ENCODE measurements at places on chromosomes 11 and 22.

DNA sequence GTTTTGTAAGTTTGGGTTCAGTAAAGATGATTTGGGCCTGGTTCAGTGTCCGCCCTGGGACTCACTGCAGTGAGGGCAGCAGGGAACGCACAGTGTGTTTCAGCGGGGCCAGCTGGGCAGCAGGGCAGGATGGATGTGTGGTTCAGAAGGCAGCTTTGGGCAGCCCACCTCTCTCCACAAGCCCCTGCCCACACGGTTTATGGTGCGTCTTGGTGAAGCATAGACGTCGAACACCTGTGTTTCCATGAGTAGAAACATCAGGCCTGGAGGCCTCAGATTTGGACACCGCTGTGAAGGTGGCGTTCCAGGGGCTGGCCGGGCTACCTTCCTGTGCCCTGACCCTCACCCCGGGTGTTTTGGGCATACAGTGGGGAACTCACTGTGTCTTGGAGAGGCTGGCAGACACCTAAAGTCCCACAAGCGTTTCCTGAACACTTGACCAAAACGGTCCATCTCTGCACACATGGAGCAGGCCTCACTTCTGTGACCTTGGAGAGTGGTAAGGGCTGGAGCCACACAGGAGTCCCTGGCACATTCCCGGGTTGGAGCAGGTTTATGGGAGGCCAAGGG is 59.0 kb downstream of the ST14 start:
- no peak for DNase-seq

- no peak for DNase-seq
Observed at GRCh38 chr11:57546869-57547475, 9.6 kb downstream of the SMTNL1 start.

- no peak for DNase-seq
Observed at GRCh38 chr11:86627776-86628455, 44.5 kb downstream of the ME3 start.

DNA sequence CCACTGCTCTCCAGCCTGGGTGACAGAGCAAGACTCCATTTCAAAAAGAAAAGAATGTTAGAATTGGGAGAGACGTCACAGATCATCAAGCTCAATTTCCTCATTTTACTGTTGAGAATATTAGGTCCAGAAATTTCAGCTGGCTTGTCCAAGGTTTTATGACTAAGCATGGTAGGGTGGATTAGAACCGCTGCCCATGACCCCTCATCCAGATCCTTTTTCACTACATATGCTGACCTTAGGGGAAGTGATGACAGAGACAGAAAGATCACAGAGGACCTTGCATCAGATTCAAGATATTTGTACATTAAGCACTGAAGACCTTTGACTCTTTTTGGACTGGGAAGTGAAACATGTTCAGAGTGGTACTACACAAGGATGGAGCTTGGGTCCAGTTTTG is 134.5 kb downstream of the ADAMTS15 start:
- no peak for DNase-seq

DNA sequence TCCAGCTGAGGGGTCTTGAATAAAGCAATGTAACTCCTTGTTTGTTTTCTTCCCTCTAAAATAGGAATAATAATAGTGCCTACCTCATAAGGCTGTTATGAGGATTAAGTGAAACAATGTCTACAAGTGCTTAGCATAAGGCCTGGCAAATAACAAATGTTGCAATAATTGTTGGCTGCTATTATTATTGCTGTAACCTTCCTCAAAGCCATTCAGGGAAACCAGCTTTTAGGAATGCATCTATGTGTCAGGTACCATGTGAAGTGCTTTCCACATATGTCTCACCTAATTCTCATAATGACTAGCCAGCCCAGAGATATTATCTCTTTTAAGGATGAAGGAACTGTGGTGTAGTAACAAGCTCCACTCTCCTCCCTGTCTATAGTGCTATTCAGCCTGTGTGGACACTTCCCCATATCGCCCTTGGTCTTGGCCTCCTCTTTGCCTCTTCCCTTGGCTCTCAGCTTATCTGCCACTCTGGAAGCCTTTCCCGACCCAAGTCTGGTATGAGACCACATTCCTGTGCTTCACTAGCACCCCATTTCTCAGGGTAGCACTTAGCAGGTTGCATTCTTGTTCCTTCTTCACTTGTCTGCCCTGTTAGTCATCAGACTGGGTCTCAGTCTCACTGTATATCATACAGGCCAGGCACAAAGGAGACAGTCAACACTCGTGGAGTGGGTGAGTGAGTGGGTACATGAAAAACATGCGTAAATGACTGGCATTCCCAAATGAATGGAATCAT is 23.8 kb downstream of the CSNK2A3 start:
- no peak for DNase-seq

DNA sequence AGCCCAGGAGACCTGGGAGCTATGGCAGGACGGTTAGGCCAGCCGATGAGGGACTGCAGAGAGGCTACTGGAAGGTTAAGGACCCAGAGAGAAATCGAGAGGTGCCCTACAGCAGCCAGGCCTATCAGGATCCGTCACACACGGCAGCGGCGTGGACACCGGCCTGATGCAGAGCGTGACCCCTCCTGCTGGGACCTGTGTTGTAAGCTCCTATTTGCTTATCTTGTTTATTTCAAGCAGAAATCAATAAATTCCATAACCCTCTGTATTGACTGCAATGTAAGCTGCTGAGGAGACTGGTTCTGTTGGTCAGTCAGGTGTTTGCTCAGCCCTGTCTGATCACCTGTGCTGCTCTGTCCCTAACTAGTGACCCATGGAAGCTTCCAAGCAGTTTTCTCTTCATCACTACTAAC is 39.9 kb downstream of the PPP2R1B start:
- no peak for DNase-seq

- no peak for DNase-seq
Observed at GRCh38 chr22:22691055-22691454, 46.6 kb downstream of the GGTLC2 start.

- DNase-seq: no peak
Observed at GRCh38 chr22:23121000-23121421, 20.8 kb downstream of the RSPH14 start.

DNA sequence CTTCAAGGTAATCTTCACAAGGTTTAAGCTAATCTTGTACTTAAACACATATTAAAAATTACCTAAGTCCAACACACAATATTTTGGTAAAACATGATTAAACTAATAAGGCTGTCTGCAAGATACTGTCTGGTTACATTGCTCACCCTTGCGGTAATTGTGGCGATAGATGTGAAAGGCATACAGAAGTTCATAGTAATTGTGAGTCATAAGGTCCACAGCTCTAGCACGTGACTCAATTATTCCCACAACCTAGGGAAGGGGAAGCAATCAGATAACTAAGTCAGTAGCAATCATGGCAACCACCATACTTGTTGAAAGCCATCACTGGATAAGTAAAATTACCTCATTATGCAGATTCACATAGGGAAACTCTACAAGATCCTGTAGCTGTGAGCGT is 30.5 kb upstream of the FNBP4 start:
- DNase-seq: no peak

GRCh38 chr11:15170698-15171097 is 56.0 kb downstream of the INSC start:
- DNase-seq: no peak

DNA sequence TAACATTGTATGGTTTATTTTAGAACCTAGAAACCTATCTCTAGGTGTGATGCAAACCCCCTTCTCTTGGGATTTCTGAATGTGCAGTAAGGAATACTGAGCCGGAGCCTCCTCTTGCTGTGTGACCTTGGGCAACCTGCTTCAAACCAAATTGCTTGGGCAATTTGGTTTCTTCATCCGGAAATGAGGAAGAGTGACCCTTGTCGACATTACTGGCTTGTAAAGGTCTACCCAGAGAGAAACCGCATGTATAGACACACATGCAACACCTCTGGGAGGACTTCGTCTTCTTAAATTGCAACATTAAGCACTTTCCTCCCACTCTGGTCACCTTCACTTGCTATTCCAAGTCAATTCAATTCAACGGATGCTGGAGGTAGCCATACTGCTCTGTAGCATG is 19.6 kb upstream of the TP53I11 start:
- no peak for DNase-seq

DNA sequence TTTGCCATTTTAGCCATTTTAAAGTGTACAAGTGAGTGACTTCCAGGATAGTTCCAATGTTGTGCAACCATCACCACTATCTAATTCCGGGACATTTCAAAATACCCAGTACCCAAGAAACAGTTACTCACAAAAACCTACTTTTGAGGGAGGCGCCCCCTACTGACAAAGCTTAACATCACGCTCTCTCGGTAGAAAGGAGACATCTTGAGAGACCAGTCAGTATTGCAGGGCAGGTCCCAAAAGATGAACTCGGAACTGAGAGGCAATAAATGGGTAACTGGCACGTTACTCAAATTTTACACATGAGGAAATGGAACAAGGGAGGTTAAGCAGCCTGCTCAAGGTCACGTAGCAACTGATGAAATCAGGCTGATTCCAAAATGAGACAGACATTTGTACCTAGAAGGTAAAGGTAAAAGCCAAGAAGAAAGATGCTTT is 50.0 kb upstream of the POU2AF1 start:
- DNase-seq: peak; percentile 71

- no peak for DNase-seq
Observed at GRCh38 chr22:17235149-17235655, 16.0 kb upstream of the ADA2 start.

DNA sequence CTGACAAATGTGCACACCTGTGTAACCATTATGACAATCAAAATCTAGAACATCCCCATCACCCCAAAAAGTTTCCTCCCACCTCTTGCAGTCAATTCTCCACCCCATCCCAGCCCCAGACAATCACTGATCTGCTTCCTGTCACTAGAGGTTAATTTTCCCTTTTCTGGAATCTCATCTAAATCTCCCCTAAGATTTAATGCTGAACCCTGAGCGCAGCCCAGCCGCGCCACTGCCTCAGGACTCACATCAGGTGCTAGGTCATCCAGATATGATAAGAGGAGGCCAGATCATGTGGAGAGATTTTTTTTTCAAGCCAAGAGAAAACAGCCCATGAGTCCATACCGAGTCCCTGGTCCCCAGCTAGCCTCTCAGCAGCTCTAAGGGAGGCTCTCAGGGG is 4.3 kb upstream of the TMPRSS13 start:
- no peak for DNase-seq

DNA sequence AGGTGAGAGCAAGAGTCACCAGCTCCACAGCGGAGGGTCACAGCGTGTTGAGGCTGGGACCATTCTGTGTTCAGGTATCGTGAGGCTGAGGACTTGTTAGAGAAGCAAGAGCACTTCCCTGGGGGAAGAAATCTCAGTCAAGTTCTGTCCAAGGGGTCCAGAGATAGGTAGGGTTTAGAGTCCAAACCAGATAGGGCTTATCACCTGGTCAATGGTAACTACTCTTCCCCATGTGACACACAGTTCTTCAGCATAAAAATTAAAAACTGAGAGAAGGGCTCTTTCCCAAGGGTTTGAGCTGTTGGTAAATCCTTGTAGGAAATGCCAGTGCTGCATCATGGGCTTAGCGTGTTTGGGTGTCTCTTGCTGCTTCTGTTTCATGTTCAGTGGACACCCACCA is 54.8 kb upstream of the MN1 start:
- no peak for DNase-seq

GRCh38 chr11:48033918-48034341 is 53.6 kb downstream of the PTPRJ start:
- DNase-seq: no peak
